Stimulated activated CD4-positive, alpha-beta T cell treated with anti-CD3 and anti-CD28 coated beads, Interleukin-1b, Interleukin-23, amount 100 ng/mL, for 1 hour (primary cell): ENCODE measurements at places on chromosomes 13 and 19.

DNA sequence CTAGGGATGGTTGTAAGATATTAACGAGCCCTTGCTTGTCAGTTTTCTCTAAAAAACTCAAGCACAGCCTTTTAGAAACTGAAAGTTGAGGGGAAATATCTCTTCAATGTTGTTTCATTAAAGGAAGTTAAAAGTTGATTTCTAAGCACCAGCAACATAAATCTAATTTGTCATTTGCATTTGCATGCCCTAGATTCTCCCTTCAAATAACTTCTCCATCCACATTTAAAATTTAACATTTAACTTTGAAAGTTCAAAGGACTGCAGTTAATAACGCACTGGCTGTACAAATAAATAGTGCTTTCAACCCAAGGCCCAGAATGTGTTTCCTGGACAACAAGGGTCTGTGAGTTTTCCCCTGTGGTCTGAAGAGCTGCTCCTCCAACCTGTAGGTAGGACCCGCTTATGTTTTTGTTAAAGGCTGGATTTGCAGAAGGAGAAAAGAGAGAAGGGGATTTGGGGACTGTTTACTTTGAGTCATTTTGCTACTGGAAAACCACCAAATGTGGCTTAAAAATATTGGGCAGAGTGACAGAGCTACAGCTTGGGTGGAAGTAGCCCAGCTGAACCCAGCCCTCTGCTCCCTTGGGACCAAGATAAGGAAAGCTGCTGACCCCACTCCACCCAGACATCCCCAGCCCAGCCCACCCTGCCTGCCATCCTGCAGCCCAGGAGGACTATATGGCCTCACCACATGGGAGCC, 39.8 kb downstream of the TNFRSF19 start:
- DNase-seq = no peak

GRCh38 chr13:41402691-41403511, 54.4 kb upstream of the RGCC start:
- no peak for DNase-seq

- no peak for DNase-seq
These were observed 463 bp upstream of the POMP start for GRCh38 chr13:28658539-28658795.

GRCh38 chr13:111859354-111860230, 207.4 kb upstream of the SOX1 start:
- DNase-seq = no peak

DNA sequence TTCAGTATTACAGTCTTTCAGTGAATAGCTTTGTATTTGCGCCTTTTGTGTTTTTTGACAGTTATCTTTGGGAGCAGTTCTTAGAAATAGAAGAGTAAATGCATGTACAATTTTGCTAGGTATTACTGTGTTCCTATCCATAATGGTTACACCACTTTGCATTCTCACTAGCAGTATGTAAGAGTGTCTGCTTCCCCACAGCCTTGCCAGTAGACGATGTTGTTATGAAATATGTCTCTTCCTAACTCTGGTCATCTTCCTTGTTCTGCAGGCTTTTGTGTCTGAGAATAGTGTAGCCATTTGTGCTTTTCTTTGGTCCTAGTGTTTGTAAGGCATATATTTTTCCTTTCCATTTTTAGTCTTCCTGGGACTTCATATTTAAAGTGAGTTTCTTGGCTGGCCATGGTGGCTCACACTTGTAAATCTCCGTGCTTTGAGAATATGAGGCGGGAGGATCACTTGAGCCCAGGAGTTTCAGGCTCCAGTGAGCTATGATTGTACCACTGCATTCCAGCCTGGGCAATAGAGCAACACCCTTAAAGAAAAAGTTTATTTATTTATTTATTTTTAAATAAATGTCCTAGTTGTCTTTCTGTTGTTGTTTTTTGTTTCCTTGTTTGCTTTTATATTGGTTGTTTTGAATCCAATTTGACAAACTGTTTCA, 140.3 kb downstream of the PDS5B start:
- no peak for DNase-seq

DNA sequence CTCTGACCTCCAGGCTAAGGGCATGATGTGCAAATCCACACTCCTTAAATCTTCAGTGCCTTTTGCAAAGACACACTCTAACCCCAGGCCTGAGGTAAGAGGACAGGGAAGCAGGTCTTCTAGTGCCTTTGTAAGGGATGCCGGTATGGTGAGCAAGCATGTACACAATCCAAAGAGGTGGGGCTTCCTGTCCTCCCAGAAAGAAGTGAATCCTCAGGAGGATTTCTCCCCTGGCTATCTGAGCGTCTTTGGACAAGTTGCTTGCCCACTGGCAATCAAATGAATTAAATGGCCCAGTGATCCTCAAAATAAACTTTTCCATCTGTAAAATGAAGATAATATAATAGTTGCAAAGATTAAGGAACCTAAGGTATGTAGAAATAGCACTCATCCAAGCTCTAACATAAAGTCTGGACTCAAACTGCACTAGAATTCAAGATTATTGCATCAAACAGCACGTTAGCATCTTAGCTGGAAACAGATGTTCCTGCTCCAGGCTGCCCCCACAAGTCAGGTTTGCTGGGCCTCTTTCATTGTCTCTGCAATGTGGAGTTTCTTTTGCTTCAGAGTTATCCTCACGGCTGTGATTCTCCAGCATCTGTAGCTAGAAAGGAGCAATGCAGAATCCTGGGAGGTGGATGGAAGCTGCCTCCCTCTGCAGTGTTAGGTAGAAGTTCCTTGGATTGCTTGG, 249.6 kb downstream of the TSHZ3 start:
- no peak for DNase-seq

DNA sequence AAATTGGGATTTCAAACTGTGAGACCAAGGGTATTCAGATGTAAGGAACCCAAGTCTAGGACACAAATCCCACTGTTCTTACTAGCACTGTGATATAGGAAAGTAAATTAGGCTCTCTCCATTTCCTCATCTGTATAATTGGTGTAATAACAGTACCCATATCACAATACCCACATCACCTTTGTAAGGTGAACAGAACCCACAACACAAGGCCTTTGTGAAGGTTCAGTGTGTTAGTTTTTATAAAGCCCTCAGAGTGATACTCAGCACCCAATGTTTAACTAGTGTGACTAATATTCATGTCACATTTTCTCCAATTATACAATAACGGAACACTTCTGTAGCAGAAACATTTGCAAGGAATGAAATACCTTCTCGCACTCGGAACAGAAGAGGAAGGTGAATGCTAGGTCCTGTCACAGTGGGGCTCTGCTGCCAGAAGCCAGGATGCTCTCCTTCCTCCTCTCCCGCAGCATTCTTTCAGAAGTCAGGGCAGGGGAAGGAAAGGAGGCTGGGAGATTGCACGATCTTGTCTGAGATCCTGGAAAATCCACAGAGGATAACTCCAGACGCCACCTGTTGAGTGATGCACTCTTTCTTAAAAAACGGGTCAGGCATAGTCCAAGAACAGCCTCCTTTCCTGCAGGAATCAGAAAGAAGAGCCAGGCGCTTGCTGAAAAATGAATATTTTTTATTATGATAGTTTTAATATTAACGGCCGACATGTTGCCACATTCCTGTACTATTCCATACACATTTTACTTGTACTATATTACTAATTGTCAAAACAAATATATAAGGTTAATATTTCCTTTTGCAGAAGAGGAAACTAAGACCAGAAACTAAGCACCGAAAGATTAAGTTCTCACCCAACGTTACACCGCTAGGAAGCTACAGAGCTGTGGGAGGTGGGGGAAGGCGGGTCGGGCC, 762 bp downstream of the ZNF45 start:
- no peak for DNase-seq

DNA sequence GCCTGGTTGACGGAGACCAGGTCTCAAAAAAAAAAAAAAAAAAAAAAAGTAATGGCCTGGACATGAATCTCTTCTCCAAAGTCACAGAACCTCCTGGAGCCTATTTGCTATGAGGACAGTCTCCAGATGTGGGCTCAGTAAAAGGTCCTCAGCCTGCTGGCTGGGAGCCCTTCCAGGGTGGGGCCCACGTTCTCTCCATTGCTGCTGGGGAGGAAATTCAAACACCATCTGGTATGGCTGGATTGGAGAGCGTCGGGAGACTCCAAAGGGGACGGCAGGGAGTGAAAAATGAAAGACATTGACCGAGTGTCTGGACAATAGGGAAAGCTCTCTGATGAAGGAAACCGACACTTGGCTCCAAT, 1.3 kb upstream of the PBX4 start:
- DNase-seq = no peak

GRCh38 chr13:110338441-110339101, 31.5 kb downstream of the COL4A2 start:
- DNase-seq = no peak

DNA sequence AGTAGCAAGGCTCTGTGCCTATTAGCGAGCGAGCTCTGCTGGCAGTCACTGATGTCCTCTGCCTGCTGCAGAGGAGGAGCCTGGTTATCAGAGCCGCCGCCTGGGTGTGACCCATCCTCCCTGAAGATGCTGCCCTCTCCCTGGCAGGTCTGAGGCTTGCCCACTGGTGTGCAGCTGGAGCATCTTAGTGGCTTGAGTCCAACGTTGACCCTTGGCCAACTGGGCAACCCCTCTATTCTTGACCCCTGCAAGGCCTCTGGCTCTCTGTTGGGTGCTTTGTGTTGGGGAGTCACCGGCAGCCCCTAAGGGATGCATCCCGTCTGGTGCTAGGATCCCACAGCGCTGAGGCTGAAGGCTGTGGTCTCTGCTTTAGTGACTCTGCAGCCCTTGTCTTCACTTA, 277.9 kb upstream of the SOX1 start:
- DNase-seq = no peak

- DNase-seq = no peak
These were observed 20.7 kb downstream of the CEBPG start for GRCh38 chr19:33394006-33394722.

GRCh38 chr19:36547001-36547732, 19.1 kb upstream of the ZNF260 start:
- no peak for DNase-seq

DNA sequence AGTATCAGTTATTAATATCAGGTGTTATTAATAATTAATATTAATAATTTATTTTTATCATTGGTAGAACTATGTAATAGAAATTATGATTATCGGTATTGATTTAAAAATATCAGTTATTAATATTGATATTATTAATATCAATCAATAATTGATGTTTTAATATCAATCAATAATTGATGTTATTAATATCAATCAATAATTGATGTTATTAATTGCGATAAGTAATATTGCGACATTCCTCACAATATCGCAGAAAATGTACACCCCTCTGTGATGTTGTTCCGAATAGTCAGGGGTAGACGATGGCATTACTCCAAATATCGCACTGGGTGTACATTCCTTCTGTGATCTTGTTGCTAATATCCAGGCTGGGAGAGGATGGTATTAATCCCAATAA, 3.7 kb upstream of the RGCC start:
- no peak for DNase-seq

DNA sequence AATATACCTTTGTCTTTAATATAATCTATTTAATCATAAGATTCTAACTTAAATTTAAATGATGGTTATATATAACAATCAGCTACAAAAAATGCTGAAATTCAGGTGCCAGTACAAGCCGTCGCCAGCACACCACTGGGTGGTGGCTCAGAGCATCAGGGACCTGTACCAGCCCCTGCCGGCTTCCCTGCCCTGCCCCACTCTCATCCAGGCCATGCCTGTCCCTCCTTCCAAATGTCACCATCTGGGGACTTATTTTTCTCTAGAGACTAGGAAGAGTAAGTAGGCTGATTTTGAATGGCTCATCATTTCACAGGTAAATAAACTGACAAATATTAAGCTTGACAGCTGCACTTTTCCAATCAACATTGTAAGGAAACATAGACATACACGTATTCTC, 1.6 kb downstream of the METTL21C start:
- DNase-seq = no peak

DNA sequence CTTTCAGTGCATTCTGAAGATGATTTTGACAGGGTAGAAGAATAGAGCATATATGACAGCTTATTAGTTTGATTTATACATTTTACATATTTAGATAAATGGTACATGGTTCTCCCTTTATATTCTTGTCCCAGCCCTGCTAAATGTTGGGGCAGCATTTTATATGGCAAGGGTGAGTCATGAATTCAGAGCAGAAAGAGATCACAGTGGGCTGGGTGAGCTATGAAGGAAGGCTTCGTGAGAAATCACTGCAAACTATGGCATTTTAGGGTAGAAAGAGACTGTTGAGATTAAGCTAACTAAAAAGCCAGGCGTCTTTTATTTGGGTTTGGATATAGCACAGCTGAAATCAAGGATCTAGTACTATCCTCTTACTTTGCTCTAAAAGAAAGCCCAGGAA, 23.9 kb upstream of the METTL21C start:
- no peak for DNase-seq

DNA sequence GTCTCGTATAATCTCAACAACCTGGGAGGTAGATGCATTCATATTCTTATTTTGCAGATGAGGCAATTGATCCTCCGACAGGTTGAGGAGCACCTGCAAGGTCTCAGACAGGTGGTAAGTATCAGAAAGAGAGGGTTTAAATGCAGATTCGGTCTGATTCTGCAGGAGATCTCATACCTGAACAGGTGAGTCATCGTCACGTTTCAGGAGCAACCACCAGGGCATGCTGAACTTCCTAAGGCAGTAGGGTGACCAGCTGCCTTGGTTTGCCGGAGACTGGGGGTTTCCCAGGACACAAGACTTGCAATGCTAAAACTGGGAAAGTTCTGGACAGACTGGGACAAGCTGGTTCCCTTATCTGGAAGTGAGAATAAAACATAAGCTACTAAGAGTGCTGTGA, 68.8 kb upstream of the TSHZ3 start:
- DNase-seq = no peak

- no peak for DNase-seq
These were observed 377.6 kb downstream of the IRS2 start for GRCh38 chr13:109408591-109409382.

- no peak for DNase-seq
These were observed 363.2 kb downstream of the GPC6 start for GRCh38 chr13:93589788-93590187.

GRCh38 chr19:10858204-10858828, 10.1 kb downstream of the C19orf38 start:
- DNase-seq = no peak

- DNase-seq = no peak
These were observed 181.1 kb downstream of the TSHZ3 start for GRCh38 chr19:31168106-31168625.

DNA sequence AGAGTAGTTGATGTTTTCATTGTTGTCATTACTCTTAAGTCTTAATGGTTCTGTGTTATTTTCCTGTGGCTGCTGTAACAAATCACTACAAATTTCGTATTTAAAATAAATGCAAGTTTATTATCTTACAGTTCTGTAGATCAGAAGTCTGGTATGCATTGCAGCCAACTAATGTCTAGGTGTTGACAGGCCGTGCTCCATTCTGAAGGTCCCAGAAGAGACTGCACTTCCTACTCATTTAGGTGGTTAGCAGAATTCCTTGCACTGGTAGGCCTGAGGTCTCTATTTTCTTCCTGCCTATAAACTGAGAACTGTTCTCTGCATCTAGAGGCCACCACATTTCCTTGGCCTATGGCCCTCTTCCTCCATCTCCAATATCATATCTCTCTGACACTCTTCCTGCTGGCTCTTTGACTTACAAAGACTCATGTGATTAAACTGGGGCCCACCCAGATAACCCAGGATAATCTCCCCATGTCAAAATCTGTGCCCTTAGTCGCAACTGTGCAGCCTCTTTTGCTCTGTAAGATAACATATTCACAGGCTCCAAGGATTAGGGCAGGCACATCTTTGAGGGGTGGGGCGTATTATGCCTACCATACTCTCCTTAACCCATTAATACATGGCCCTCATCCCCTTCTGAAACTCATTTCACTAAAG, 468.4 kb downstream of the FOXO1 start:
- no peak for DNase-seq
